ENCODE measurements at places on chromosomes 12 and 14.

DNA sequence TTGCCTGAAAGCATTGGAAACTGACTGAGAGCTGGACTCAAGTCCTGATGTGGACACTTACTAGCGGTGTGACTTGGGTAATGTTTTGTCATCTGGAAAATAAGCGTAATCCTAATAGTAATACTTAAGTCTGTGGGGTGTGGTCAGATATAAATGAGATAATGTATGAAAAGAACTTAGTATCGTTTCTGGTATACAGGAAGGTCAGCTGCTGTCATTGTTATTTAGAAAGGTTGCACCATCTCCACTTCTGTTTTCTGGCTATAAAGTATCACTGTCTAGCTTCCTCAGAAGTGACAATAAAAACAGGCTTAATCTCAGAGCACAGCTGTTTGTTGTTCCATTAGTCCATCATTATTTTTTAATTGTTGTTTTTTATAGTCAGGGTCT, 34.1 kb upstream of the TUBA1C start:
- no peak for DNase-seq

- DNase-seq = no peak
Observed at GRCh38 chr12:18824287-18824686, 86.4 kb downstream of the CAPZA3 start.

- DNase-seq = no peak
Observed at GRCh38 chr12:19128485-19128884, 1.0 kb upstream of the PLEKHA5 start.

DNA sequence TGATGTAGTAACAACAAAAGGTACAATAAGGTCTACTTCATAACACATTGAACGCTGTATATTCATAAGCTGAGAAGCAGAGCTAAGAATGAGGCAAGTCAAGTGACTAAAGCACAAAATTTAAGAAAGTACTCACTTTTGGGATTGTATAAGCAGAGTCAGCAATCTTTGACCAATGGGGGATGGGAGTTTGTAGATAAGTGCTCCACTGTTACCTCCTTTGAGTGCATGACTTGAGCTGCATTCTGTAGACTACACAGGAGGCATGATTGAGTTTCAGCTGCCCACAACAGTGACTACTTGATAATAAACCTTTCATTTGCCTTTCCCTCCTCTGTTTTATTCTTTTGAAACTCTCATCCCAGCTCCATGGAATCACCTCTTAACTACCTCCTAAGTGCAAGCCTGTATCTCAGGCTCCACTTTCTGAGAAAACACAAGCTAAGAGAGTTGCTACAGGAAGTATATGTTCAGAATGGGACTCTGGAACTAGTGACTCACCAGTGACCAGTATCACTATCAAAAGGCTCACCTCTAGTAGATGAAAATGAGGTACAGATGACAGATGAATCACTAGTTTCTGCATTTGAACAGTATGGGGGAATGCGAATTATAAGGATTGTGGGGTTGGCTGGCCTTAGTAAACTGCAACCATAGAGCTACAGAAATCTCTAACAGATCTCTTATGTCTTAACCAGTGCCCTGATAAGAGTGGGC, 49.2 kb downstream of the SLC35F4 start:
- no peak for DNase-seq

GRCh38 chr12:67002720-67003119, 266.4 kb upstream of the CAND1 start:
- no peak for DNase-seq

GRCh38 chr12:124479680-124480468, 87.5 kb downstream of the NCOR2 start:
- DNase-seq = no peak

GRCh38 chr12:66190519-66191370, 1.7 kb downstream of the IRAK3 start:
- DNase-seq = no peak

- DNase-seq = no peak
Observed at GRCh38 chr12:52876372-52876771, 27.6 kb upstream of the KRT78 start.

- DNase-seq = no peak
Observed at GRCh38 chr14:68291820-68292219, 472.2 kb downstream of the RAD51B start.

DNA sequence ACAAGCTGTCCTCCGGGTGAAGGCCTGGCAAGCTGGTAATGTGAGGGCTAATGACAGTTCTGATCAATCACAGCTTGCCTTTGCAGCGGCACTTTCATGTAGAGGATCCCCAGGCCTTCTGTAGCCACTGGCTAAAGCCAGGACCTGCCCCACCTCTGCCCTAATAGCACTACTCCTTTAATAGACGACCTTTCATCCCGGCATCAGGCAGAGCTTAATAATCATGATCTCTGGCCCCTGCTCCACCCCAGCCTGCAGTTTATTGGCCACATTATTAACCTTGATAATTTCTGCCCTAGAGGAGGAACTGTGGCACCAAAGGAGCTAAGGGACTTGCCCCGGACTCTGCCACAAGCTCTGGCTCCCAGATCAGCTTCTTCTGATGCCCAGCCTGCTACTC, 142.3 kb upstream of the TBX3 start:
- no peak for DNase-seq

- DNase-seq = no peak
Observed at GRCh38 chr12:75289753-75290152, 40.4 kb downstream of the CAPS2 start.

GRCh38 chr14:98210045-98210672, 1061.8 kb downstream of the BCL11B start:
- DNase-seq = peak; percentile 10

DNA sequence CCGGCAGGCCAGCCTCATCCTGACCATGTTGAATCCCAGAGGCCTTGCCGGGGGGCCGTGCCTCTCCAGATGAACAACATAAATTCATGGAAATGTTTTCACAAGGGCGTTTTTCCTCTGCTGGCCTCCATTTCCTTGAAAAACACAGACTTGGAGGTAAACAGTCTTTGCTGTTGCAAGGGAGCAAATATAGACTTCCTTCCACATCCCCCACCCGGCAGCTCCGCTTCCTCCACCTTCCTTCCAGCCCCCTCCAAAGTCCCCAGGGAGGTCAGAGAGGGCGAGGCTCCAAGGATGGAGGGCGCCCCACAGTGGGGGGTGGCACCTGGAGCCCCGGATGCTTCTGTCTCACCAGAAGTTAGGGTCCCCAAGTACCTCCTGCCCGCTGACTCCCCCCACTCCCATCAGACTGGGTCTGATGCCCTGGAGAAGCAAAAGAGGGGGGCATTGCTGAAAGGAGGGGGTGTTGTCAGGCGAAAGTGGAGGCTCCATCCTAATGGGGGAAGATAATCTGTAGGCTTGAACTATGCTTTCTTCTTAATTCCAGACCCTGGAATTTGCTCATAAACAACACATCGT, 31.1 kb downstream of the CALM1 start:
- no peak for DNase-seq

GRCh38 chr14:64755781-64756221, 51.6 kb downstream of the PLEKHG3 start:
- DNase-seq = peak; percentile 82

DNA sequence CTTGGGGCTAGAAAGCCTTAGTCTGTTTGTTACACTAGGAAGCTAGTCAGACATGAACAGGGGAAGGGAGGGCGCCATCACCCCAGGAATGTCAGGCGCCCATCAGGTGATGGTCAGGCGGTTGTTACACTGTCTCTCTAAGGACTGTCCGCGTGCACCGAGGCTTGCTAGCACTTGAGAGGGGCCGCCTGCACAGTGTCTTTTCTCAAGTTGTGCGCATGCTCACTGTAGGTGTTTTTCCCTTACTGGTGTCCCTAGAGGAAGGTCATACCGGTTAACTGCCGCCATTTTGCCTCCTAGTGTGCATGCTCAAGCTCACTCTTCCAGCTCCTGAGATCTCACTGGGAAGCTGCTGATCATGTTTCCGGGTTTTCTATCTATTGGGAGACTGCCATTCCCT, 855.0 kb upstream of the TMEM132C start:
- DNase-seq = no peak

DNA sequence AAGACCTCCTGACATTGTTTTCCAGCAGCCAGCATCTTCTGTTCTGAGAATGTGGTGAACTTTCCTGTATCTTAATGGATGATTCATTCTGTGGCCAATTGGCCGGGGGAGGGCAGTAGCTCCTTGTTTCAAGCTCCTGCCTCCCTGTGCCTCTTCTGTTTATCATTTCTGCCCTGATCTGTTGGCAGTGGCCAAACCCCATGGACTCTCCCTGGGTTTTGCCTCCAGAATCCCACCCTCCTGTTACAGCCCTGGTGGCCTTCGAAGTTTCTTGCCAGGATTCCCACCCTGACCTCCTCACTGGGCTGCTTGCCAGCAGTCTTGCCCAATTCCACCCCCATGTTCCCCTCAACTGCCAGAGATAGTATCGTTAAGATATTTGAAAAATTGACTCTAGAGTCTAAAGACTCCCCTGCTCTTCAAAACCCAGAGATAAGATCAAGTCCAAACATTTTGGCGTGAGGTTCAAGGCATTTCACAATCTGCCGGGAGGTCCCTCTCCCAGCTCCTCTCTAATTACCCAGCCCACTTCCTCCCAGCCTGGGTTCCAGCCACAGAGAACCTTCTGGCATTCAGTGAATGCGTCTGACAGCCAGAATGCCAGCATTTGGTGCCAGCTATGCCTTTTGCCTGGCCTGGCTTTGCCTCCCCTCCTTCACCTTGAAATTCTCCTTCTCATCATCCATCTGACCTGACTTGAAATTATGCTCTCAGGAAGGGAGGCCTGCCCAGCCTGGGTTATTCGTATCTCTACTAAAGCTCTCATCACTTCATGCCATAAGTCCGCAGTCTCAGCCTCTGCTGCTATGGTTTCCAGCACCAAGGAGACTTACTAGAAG, 37.7 kb upstream of the TXNRD1 start:
- DNase-seq = no peak

- DNase-seq = no peak
Observed at GRCh38 chr12:102652645-102653313, 172.4 kb upstream of the IGF1 start.

DNA sequence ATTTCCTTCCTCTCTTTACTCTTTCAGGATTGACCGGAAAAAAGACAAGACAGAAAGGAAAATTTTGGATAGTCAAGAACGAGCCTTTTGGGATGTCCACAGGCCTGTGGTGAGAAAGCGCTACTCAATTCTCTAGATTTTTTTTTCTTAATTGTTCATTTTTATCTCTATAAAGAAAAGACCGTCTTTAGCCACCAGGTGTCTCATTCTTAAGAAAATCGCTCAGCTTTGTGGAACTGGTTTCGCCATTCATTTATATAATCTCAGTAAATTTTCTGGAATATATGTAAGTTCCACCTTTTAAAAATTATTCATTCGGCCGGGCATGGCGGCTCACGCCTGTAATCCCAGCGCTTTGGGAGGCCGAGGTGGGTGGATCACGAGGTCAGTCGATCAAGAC, 421.1 kb downstream of the DPF3 start:
- no peak for DNase-seq

GRCh38 chr14:34104489-34105397, 153.9 kb upstream of the EGLN3 start:
- DNase-seq = no peak

DNA sequence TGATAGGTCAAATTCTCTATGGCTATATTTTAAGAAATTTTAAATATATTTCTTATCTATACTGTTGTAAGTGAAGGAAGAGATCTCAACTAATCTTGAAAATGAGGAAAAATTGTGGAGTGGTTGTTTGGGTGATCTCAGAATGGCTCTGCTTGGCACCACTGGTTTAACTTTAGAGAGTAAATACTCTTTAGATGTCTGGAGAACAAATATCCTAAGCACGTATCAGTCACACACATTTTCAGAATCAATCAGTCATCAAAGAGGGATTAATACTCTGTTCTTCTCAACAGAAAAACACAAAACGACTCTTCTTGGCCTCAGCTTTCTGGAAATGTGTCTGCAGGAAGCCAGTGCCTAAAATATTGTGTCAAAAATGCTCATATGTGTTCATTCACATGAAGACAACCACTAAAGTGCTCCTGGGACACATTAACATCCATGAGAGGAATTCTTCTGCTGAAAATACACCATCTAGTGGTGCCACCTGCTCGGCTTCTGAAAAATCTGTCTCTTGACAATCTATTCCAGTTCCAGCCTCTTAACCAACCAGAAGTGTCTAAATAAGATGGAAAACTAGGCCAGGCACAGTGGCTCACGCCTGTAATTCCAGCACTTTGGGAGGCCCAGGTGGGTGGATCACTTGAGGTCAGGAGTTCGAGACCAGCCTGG, 81.1 kb upstream of the CCDC198 start:
- DNase-seq = no peak

GRCh38 chr12:47912556-47912955, 7.8 kb upstream of the VDR start:
- no peak for DNase-seq

DNA sequence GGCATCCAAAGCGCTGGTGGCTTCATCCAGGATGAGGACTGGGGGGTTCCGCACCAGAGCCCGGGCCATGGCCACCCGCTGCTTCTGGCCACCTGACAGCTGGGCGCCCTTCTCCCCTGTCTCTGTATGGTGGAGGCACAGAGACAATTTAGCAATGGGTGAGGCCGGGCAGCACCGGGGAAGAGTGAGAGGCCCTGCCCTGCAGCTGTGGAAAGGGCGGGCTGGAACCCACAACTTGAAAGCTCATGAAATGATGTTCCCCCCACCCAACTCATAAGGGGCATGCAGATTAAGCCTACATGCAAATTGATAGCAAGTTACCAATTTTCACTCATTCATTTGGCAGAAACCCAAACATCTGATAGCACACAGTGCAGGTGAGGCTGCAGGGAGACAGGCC, 34.1 kb downstream of the ABCB9 start:
- DNase-seq = no peak

- no peak for DNase-seq
Observed at GRCh38 chr14:76007852-76008251, 22.3 kb downstream of the IFT43 start.

DNA sequence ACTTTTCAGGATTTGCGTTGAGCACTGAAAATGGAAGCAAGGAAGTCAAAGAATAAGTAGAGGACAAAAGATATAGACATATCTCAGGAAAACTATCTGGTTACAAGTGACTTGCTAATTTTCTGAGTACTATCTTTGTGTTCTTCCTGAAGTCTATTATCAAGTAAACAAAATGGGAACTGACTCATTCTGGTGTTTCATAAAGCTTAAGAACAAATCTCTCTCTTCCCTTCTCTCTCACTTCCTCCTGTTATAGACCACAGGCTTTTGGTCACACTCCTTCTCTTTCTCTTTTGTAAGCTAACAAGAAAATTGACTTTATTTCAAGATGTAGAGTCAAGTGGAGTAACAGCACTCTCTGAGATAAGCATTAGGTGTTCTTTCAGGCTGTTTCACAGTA, 406.6 kb upstream of the SYT1 start:
- no peak for DNase-seq

All from effector memory CD4-positive, alpha-beta T cell (primary cell).